ENCODE measurements at places on chromosomes 4 and X.

DNA sequence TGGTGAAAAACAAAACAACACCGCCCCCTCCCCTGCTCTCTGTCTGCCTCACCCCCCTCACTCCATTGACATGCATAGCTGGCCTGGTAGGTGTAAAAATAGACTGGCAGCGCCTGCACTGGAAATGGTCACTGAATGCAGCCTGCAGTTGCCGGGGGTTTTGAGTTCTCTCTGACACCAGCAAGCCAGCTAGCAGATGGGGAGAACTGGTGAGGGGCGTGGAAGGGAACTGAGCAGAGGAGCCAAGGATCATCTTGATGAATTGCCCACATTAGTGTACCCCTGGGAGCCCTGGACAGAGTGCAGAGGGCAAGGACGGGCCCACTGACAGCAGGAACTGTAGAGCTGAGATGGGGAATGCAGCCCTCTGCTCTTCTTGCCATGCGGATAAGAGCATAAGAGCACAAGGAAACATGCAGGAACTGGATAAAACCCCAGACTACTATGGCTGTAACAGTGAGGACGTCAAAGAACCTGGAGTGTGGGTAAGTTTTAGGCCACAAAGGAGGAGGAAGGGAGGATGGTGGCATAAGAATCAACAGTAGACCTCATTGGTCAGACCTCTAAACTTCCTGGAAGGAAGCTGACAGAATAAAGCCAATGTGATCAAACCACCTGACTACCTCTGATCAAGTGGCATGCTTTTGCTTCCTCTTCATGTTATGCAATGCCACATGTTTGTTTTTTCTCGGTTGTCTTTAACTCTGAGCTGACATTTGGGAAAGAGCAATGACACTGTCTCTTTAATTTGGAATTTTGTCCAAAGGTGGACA, 96.3 kb downstream of the ANK2 start:
- DNase-seq, result no peak

GRCh38 chr4:1081689-1082040, 31.7 kb downstream of the RNF212 start:
- DNase-seq, result no peak

DNA sequence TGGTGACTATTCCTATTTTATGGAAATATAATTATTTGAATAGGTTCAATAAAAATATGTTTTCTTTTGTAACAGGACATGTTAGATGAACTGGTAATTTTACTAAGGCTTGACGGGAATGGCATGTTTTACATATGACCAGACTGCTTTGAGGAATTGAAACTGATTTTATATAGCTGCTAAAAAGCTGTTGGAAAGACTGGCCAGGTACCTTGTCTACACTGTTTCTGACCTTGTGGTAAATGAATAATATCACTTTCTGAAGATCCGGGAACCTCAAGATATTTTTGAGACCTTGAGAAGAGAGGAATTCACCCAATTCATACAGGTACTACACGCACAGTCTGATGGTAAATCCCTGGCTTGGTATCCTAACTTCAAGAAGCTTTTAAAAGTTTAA, 42.1 kb upstream of the USP46 start:
- DNase-seq, result no peak

DNA sequence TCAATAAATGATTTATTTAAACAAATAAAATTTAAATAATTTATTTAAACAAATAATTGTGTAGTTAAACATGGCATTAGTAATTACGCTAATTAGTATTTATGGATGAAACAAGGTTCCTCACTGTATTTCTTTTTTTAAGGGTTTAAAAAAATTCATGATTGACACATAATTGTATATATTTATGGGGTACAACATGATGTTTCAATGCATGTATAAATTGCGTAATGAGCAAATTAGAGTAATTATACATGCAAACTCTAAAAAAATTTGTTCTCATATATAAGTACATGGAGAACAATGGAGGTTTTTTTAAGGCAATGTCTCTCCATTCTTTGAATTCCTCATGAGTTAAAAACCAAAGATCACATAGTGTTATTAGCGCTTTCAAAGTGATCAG, 115.7 kb upstream of the KLF3 start:
- DNase-seq, result no peak

GRCh38 chr4:58602022-58602421, 1491.8 kb upstream of the IGFBP7 start:
- DNase-seq, result no peak

DNA sequence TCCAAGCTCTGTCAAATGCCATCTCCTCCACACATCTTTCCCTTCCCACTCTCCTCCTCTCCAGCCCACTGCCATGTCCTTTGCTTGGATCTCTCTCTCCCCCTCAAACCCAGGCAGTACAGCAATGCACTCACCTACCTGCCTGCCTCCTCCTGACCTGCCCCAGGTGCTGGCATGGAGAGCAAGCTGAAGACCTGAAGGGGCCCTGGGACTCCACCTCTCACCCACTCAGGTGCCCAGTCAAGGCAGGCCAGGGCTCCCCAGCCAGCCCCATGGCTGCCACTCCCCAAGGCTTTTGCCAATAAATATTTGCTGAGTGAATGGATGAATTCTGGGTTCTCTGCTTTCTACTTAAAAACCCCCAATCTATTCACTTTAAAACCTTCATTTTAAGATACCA, 12.6 kb upstream of the PHKA2 start:
- no peak for DNase-seq

All from activated gamma-delta T cell treated with Interleukin-2 at 50 U/mL for 16 hours (primary cell).